ENCODE measurements at places on chromosomes 7 and 10.

DNA sequence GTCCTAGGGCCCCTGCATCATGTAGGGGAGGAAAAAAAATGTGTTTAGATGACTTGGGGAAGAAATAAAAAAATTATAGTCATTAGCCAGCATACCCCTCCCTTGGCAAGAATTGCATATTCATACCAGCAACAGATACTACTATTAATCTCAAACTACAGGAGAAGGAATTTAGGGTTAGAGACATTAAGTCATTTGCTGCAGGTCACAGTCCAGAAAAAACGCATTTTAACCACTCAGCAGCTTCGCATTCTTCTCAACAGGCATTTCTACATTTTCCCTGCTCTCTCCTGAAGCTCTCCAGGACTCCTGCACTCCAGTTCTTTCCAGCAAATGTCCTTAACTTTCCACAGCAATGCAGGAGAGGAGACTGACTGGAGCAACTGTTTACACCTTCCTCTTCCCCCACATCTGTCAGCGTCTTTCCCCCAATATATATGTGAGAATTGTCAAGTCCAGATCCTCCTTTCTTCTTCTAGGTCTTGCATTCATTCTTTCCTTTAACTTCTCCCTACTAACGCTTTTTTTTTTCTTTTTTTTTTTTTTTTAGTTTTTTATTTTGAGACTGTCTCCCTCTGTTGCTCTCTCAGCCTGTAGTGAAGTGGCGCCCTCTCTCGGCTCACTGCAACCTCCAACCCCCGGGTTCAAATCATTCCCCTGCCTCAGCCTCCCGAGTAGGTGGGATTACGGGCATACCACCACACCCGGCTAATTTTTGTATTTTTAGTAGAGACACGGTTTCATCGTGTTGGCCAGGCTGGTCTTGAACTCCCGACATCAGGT is 35.6 kb downstream of the PRPS1L1 start:
- DNase-seq, result peak; percentile 36

DNA sequence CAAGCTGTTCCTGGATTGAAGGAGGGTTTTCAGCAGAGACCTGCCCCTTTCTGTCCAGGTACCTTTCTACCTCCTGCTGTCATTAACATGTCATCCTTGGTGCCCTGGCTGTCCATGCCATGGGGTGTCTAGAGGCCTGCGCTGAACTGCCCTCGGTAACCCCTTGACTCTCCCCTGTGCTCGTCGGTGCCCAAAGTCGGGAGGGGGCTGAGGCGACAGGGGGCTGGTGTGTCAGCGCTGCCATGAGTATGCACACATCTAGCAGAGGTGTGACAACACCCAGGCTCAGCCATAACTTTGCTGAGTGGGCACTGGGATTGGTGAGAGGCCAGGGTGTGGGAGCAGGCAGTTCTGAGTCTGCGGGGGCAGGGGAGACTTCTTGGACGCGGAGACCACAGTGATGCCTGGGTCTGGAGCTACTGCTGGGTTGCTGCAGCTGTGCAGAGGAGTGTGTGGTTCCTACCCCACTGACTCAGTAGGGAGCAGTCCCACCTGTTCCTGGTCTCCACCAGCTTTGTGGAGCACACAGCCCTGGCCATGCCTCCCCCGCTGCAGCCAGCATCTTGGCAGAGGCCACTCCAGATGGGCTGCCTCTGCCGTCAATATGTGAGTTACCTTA is 376.2 kb upstream of the SEMA3C start:
- DNase-seq, result no peak

DNA sequence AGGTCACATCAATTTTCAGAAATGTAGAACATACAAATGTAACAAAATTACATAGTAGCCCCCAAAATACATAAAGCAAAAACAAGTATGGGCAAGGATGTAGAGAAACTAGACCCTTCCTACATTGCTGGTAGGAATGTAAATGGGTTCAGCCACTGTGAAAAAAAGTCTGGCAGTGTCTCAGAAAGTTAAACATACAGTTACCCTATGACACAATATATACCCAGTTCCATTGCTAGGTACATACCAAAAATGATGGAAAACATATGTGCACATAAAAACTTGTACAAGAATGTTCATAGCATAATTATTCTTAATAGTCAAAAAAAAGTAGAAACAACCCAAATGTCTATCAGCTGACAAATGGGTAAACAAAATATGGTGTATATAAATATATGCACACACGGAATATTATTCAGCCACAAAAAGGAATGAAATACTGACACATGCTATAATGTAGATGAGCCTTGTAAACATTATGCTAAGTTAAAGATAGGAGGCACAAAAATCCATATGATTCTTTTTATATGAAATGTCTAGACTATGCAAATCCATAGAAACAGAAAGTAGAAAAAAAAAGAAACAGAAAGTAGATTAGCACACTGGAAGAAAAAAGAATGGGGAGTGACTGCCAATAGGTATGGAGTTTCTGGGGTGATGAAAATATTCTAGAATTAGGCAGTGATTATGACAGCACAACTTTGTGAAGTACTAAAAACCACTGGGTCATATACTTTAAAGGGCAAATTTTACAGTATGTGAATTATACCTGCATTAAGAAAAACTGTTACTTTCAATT is 13.5 kb downstream of the HERPUD2 start:
- no peak for DNase-seq

GRCh38 chr7:150631866-150632864 is at the start of gene GIMAP6:
TSS of gene GIMAP6 (minus strand) at chr7:150632385. CDS start at chr7:150630142, 2,243 bp downstream.
- peak; percentile 47 for DNase-seq

DNA sequence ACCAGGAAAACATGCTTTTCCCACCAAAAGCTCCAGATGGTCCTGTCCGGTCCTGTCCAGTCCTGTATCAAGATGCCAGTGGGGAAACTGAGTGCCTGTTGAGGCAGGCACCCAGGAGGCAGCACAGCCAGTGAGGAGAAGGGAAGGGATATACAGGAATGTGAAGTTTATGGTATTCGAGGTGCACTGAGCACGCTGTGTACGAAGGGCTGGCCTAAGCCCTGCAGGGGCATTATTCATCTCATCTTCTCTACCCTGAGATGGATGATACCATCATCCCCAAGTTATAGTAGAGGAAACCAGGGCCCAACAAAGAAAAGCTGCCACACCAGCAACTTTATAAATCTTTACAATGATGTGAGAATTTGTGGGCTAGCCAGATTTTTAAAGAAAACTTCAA is 23.4 kb upstream of the FXYD4 start:
- no peak for DNase-seq

DNA sequence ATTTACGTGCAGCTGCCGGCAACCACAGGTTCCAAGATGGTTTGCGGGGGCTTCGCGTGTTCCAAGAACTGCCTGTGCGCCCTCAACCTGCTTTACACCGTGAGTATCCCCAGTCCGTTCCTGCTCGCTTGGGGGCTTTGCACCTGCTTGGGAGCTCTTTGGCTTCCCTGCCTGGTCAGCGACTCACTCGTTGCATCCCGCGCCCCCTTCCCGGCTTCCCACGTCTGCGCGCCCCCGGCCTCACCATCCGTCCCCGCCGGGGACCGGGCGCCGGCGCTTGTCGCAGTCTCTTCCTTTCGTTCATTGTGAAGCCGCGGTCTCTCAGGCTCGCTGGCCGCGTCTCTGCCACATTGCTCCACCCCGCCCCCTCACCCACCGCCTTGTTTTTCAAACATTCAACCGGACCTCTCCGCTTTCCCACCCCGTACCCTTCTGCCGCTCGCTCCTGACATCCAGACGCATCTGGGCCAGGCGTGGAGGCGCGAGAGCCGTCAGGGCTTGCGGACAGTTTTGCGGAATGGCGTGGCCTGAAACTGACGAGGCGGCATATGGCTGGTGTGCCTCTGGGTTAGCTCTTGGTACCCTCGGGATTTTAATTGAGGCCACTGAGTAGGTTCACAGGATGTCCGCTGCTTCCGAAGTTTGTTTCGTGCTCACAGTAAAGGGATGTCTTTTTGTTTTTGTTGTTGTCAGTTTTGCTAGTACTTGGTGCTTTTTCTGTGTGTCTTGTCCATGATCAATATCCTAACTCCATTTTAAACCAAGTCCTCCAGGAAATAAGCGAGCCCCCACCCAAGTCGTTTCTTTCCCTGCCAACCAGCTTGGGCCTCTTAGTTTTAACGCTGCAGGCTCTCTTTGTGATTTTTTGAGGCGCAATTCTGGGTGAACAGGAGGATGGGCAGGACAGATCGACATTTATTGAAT is 639 bp downstream of the TSPAN13 start:
- DNase-seq, result peak; percentile 34

DNA sequence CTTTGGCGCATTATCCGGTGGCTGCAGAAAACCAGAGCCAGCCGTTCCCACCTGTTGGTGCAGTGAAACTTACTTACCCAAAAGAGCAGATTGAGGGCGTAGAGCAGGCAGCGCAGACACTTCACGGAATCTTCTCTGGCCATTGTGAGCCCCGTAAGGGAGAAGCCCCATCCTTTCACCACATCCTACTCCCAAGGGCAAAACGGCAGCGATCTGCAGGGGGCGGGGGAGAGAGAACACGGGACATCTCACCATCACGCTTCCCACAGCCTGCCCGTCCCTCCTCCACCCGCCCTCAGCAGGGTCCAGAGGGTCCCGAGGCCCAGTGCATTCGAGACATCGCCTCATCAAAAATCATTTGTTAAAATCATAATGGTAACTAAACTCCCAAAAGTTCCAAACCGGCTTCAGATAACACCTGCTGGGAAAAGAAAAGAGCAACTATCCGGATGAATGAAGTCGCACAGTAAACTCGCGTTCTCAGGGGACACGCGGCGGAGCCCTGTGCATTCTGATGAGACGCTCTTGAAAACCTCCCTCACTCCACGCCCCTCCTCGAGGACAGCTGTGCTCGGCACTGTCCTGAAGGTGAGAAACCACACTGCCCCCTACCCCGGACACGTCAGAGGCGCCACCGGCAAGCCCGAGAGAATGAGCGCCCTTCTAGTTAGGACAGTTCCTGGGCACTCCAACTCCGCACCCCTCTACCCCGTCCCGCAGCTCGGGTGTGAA is 1.2 kb downstream of the TSPAN12 start:
- peak; percentile 12 for DNase-seq

- no peak for DNase-seq
Measured at GRCh38 chr10:70212879-70213278, 20.4 kb downstream of the PPA1 start.

DNA sequence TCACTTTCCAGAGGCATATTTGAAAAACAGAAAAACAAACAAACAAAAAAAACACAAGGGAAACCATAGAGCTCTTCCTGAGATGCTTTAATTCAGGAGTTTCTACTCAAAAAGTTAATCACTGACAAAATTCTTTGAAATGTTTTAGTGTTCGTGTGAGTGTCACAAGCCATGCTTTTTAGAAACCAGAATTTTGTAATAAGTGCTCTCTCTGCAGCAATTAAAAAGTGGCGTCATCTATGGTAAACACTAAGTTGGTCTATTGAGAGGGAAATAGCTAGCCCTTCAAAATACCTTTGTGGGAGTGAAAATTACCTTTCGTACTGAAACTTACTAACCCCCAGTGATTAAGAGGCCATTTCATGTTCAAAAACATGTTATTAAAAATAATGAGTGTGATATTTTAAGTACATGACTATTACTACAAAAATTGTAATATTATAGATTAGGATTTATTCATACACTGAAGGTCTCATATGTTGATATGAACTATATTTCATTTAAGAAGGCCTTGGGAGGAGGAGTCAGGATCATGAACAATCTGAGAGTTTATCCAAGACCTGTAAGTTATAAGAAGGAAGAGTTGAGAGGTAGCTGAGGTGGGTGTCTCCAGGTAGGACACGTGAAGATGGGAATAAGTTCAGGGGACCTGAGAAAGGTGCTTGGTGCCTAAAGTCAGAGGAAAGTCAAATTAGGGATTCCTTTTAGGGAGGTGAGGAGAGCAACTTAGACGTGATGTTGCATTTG is 94.6 kb downstream of the PPP1R9A start:
- no peak for DNase-seq

GRCh38 chr10:125448596-125448995 is 234.4 kb downstream of the TEX36 start:
- DNase-seq, result peak; percentile 7

DNA sequence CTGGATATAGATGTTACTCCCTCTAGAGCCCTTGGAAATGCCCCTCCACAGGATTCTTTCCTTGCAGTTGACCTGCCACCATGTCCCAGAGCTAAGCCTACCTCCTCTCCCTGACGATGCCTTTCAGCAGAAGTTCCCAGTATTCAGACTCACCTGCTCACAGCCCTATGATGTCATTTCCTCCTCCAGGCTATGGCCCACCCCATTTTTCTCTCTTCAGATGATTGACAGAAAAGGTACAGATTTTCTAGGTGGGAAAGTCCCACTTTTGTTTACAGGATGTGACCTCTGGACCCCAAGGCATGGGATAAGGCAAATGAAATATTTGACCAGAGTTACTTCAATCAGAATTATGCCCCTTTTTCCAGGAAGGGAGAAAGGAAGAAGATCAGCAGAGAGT is 280.2 kb upstream of the PHYHIPL start:
- DNase-seq, result no peak

DNA sequence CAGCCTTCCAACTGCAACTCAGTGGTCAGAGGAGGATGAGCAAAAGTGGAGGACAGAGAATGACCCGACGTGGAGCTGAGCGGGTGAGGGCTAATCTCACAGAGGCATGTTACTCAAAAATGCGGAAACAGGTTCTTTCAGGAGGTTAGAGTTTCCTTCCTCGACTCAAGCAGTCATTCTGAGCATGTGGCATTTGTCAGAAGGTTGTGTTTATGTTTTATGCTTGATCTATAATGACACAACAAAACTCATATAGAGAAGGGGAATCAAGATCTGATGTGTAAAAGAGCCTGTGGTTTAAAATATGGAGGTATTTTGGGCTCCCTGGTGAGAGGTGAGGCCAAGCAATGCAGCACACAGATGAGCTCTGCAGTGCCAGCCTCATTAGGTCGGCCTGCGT is 311.4 kb downstream of the ADARB2 start:
- no peak for DNase-seq

DNA sequence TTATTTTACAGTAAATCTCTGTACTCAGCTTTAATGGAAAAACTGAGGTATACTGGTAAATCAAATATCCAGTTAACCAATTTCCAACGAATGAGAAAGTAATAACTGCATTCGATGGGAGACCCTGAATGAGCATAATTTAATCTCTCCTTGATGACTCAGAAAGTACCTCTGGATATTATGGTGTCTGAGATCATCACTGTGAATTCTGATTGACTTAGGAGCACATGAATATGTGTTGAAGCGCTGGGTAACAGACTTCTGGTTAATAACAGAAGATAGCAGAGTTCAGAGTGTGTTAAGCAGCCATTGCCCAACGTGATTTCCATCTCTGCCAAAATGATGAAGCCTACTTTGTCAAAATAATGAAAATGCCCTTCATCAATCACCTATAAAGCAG is 116.6 kb downstream of the NRP1 start:
- no peak for DNase-seq

DNA sequence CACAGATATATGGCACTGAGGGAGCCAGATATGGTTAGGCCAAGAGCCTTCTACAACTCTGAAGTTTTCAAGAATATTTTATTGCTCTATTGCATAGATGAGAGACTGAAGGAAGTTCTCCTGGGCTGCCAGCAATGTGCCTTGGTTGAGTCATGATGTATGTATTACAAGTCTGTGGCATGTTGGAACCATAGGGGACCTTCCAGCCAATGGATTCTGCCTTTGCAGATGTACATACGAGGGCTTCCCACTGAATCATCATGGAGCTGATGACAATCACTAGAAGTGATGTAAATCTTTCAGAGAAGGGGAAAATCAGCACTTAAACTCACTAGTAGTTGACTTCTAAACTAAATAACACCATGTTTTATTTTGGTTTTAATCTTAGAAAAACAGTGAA is 419.5 kb downstream of the PHTF2 start:
- DNase-seq, result no peak

- no peak for DNase-seq
Measured at GRCh38 chr7:91266067-91266688, 1.9 kb downstream of the FZD1 start.

- no peak for DNase-seq
Measured at GRCh38 chr10:46992803-46993561, 81.8 kb downstream of the PTPN20 start.

- DNase-seq, result no peak
Measured at GRCh38 chr7:12291870-12292269, 80.8 kb downstream of the TMEM106B start.

Data from stimulated activated naive CD8-positive, alpha-beta T cell treated with anti-CD3 and anti-CD28 coated beads, Interleukin-15, Interleukin-2, amounts not matched to agents 100 U/mL and 50 U/mL, for 24 hours (primary cell).